ENCODE measurements at places on chromosomes 7 and 10.

GRCh38 chr7:27861747-27862146, 121.8 kb downstream of the TAX1BP1 start:
- no peak overlapping the region for H3K4me3 ChIP-seq
- H3K27me3 ChIP-seq: no peaks in the 10 kb centered on the region
- H3K27ac ChIP-seq: no peak overlapping the region
- H3K36me3 ChIP-seq: no peaks in the 10 kb centered on the region
- H3K4me1 ChIP-seq: no peaks in the 10 kb centered on the region

DNA sequence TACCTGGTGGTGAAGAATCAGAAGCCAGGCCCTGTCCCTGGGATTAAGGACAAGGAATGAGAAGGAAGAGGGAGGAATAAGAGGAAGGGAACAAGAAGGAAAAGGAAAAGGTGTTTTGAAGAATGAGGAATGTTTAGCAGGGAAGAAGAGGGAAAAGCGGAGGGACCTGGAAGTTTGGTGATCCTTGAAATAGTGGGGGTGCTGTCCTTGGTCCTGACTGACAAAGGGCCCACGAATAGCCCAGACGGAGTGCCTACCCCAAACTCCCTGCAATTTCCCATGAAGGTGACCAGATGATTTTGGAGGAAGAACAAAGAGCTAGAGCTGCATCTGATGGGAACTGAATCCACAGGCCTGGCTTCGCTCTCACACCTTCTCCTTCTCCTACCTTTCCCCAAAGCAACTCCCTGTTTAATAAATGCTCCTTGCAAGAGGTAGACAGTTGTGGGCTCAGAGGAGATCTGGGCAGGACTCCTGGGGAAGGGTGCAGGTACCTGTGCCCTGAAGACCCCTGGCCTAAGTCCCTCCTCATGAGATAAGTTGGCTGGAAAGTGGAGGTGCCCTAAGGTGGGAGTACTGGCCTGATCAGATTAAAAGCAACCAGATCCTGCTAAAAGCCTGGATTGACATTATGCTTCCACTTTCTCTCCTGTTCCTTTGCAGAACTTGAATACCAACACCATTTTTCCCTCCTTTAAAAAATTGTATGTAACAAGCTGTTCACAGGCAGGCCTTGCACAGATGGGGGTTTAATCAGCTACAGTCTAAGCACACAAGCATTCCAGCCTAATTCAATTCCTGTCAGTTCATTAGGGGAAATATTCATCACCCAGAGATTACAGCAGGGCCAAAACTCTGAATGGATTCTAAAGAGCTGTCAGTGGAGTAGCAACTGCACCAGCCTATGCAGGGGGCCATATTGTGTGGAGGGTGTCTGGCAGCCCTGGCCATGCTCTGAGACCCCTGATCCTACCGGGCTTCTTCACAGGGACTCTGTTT, 19.4 kb downstream of the KAZALD1 start:
- peaks cover 8% of the 10 kb centered on the region for H3K27me3 ChIP-seq
- no peak overlapping the region for H3K4me3 ChIP-seq
- H3K27ac ChIP-seq: no peak overlapping the region
- no peaks in the 10 kb centered on the region for H3K4me1 ChIP-seq

DNA sequence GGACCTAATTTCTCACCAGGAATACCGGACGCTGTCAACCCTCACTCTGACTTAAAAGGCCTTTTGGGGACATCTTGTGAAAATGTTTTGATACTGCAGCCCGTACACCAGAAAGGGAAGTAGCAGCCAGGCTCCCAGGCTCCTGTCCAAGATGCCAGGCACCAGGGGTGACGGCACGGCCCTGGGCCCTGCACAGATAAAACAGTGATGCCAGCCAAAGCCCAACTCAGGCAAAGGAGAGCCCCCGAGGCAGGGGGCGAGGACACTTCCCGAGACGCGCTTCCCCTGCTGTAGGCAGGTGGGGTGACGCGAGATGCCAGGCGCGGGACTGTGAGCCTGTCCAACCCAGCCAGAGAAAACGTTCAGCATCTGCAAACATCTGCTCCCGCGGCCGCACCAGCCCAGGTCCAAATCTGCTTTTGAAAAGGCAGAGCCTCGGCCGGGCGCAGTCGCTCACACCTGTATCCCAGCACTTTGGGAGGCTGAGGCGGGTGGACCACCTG, 15.7 kb downstream of the ZFAND2A start:
- H3K36me3 ChIP-seq: no peaks in the 10 kb centered on the region
- no peaks in the 10 kb centered on the region for H3K4me1 ChIP-seq
- H3K27me3 ChIP-seq: no peaks in the 10 kb centered on the region
- no peak for DNase-seq
- H3K27ac ChIP-seq: no peak overlapping the region

GRCh38 chr7:67375427-67375826, 378.8 kb downstream of the TYW1 start:
- H3K4me3 ChIP-seq: no peak overlapping the region
- no peaks in the 10 kb centered on the region for H3K27me3 ChIP-seq
- no peaks in the 10 kb centered on the region for H3K4me1 ChIP-seq
- DNase-seq: no peak

GRCh38 chr7:100532165-100533022, 6.6 kb upstream of the AGFG2 start:
- H3K4me1 ChIP-seq: no peaks in the 10 kb centered on the region
- H3K27ac ChIP-seq: no peak overlapping the region
- H3K27me3 ChIP-seq: no peaks in the 10 kb centered on the region

DNA sequence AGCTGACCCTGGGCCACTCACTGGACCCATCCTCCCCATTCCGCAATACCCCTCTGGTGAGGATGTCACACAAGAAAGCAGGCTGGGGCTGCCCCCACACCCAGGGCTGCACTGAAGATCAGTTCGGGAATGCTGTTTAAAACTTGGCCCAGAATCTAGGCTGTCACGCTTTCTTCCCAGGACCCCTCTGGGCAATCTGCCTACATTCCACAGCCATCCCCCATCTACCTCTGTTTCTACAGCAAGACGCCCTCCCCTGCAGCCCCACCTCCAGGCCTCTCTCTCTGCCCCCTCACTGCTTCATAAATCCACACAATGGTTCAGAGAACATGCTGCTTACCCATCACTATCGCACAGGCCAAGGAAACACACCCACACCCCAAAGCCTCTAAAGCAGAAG, 36.1 kb downstream of the XPNPEP1 start:
- no peak for DNase-seq
- no peak overlapping the region for H3K27ac ChIP-seq
- peaks cover 2% of the 10 kb centered on the region for H3K4me1 ChIP-seq
- peaks cover 56% of the 10 kb centered on the region for H3K36me3 ChIP-seq
- no peaks in the 10 kb centered on the region for H3K27me3 ChIP-seq

- peak overlapping the region; percentile 5 for H3K27ac ChIP-seq
- H3K36me3 ChIP-seq: no peaks in the 10 kb centered on the region
- H3K27me3 ChIP-seq: no peaks in the 10 kb centered on the region
- no peak overlapping the region for H3K4me3 ChIP-seq
Measured at GRCh38 chr10:31754803-31755624, 173.6 kb downstream of the ARHGAP12 start.

GRCh38 chr7:47191876-47192291, 390.0 kb downstream of the TNS3 start:
- no peak for DNase-seq
- H3K4me1 ChIP-seq: no peaks in the 10 kb centered on the region
- H3K36me3 ChIP-seq: no peaks in the 10 kb centered on the region
- H3K27ac ChIP-seq: no peak overlapping the region
- H3K4me3 ChIP-seq: no peak overlapping the region
- H3K27me3 ChIP-seq: no peaks in the 10 kb centered on the region

DNA sequence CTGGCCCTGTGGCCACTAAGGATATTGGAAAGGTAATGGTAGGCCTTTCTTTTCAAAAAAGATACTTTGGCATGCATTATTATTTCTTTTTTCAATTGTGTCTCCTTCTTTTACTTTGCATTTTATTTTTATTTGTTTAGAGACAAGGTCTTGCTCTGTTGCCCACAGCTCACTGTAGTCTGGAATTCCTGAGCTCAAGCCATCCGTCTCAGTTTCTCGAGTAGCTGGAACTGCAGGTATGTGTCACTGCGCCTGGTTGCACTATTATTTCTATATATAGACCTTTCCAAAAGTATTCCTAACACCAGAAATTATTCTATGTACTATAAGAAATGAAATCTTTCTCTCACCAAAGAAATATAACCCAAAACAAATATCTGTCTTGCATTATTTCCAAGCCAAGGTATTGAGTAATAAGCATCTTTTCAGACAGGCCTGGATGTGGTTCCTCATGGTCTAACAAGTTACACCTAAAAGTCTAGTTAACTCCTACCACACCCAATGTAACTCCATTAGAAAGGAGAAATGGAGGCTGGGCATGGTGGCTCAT, 500.8 kb upstream of the ANKRD30A start:
- H3K4me1 ChIP-seq: no peaks in the 10 kb centered on the region
- H3K27me3 ChIP-seq: no peaks in the 10 kb centered on the region
- H3K27ac ChIP-seq: no peak overlapping the region

- DNase-seq: no peak
- H3K27me3 ChIP-seq: no peaks in the 10 kb centered on the region
- no peak overlapping the region for H3K4me3 ChIP-seq
- no peak overlapping the region for H3K27ac ChIP-seq
- no peaks in the 10 kb centered on the region for H3K36me3 ChIP-seq
Measured at GRCh38 chr7:152459724-152460251, 24.0 kb upstream of the KMT2C start.

GRCh38 chr7:137772316-137772715, 74.5 kb downstream of the DGKI start:
- peaks cover 4% of the 10 kb centered on the region for H3K4me1 ChIP-seq
- no peaks in the 10 kb centered on the region for H3K27me3 ChIP-seq
- no peaks in the 10 kb centered on the region for H3K36me3 ChIP-seq
- H3K27ac ChIP-seq: peak overlapping the region; percentile 31
- no peak overlapping the region for H3K4me3 ChIP-seq

DNA sequence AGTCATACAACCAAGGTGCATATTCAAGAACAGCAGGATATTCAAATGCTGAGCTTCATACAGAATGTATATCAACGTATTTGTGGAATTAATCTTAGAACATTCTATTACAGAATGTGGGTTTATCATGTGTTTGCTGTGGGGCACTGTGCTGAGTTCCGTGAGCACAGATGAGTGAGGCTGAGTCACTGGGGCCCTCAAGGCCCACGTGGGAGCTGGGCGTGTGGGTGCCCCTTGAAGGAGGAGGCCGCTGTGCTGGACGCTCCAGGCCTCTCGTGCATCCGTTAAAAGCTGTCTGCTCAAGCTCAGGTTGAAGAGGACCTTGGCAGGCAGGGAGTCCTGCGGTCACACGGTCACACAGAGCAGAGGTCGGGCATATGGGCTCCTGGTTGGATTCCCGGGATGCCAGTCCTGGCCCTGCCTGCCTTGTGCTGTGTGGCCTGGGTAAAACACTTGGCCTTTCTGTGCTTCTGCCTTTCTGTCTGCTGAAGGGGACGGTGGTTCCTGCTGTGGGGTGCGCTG, 70.1 kb downstream of the GLRX3 start:
- no peaks in the 10 kb centered on the region for H3K36me3 ChIP-seq
- no peak for DNase-seq
- no peak overlapping the region for H3K27ac ChIP-seq
- H3K27me3 ChIP-seq: no peaks in the 10 kb centered on the region

DNA sequence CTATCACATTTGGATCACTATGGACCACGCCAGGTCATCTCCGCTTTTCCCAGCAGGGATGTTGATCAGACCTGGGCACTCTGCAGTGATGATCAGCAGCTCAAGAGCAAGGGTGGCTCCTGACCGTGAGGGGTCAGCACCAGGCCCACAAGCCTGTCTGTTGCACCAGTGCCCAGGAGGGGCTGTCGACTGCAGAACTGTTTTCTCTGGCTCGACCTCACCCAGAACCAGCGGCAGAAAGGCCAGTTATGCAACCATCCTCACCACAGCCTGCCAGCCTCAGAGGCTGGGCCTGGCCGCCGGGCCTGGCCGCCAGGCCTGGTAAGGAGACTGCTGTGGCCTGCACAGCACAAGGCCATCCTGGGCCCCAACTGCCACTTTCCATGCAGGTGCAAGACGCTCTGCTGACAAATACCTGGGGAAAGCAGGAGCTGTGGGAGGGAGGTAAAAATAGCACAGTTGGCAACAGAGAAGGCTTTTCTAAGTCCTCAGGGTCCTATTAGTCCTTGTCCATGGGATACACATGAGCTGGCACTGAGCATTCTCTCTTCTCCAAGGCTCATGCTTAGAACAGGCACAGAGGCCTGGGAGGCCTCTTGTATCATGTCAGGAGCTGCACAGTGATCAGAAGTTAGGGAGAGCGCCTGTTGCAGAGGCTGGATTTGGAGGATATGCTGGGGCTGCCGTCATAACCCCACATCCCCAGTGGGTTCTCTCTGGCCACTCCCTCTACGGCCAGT, 17.5 kb downstream of the KCNMA1 start:
- H3K36me3 ChIP-seq: no peaks in the 10 kb centered on the region
- no peak overlapping the region for H3K4me3 ChIP-seq
- H3K27ac ChIP-seq: no peak overlapping the region
- peaks cover 1% of the 10 kb centered on the region for H3K4me1 ChIP-seq

DNA sequence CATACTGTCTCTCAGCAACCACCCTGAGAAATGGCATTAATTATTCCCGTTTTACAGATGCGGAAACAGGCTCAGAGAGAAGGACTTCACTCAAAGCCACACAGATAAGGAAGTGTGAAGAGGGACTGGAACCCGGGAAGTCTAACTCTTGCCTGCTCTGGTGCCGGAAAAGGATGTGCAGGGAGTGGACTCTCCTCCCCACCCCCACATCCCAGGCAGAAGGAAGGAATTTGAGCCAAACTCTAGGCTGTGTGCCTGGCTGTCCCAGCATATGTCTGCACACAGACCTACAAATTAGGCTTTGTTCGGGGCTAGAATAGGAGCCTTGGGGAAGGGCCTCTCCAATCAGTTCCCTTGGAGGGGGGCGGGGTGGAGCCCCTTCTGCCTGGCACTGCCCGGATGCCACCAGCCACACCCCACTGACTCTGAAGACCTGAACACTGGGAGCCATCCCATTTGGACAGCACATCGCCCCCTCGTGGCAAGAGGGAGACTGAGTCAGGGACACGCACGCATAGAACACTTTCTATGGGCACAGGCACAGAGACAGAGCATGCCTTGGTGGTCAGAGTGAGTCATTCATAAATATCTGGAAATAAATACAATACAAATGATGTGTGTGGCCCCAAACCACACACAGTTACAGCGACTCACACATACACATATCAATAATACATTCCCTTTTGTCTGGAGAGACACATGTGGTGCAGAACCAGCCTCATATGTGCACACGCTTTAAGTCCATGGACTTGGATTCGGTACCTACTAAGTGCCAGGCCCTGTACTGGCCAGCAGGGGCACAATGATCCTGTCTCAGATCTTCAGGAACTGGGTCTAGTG, 13.1 kb downstream of the LZTS2 start:
- DNase-seq: no peak
- no peak overlapping the region for H3K27ac ChIP-seq
- no peaks in the 10 kb centered on the region for H3K36me3 ChIP-seq
- H3K27me3 ChIP-seq: no peaks in the 10 kb centered on the region

- DNase-seq: no peak
- H3K27me3 ChIP-seq: no peaks in the 10 kb centered on the region
- no peaks in the 10 kb centered on the region for H3K36me3 ChIP-seq
- H3K4me1 ChIP-seq: peaks cover 9% of the 10 kb centered on the region
Measured at GRCh38 chr7:150734254-150734653, 3.0 kb upstream of the GIMAP5 start.

DNA sequence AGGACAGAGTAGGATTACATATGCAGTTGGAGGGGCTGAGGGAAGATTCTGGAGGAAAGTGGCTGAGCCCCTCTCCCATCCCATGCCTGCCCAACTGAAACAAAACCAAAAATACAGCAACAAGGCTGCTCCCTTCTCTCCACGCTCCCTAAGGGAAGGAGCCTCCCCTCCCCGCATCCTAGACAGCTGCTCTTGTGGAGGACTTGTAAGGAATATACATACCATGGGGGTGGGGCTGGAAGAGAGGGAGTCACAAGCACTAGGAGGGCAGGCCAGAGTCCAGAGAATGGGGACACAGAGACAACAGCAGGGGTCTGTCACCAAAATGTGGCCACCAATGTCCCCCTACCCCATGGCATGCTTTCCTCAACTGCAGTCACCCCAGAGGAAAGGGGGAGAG, 13.2 kb downstream of the LDB1 start:
- no peak for DNase-seq
- H3K27ac ChIP-seq: no peak overlapping the region
- peaks cover 38% of the 10 kb centered on the region for H3K36me3 ChIP-seq
- H3K27me3 ChIP-seq: no peaks in the 10 kb centered on the region

Data from RWPE2 (cell line).